ENCODE measurements at places on chromosomes 6 and 20.

GRCh38 chr20:59363101-59363500 is 62.7 kb downstream of the EDN3 start:
- DNase-seq = no peak

GRCh38 chr6:161924516-161925116 is 650.8 kb upstream of the AGPAT4 start:
- DNase-seq = no peak

DNA sequence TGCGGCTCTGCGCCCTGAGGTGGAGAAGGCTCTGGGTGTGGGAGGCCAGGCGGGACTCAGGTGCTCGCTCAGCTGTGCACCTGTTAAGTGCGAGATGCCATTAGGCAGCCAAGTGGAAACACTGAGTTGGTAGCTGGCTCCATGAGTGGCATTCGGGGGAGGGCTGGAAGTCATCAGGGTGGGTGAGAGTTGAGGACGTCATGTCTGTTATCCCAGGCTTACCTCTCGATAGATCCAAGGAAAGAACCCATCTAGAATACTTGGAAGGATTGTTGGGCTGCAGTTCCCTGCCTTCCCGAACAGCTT is 41.3 kb downstream of the TAF8 start:
- no peak for DNase-seq

- DNase-seq = no peak
These were observed 62.9 kb downstream of the QRSL1 start for GRCh38 chr6:106692112-106692818.

DNA sequence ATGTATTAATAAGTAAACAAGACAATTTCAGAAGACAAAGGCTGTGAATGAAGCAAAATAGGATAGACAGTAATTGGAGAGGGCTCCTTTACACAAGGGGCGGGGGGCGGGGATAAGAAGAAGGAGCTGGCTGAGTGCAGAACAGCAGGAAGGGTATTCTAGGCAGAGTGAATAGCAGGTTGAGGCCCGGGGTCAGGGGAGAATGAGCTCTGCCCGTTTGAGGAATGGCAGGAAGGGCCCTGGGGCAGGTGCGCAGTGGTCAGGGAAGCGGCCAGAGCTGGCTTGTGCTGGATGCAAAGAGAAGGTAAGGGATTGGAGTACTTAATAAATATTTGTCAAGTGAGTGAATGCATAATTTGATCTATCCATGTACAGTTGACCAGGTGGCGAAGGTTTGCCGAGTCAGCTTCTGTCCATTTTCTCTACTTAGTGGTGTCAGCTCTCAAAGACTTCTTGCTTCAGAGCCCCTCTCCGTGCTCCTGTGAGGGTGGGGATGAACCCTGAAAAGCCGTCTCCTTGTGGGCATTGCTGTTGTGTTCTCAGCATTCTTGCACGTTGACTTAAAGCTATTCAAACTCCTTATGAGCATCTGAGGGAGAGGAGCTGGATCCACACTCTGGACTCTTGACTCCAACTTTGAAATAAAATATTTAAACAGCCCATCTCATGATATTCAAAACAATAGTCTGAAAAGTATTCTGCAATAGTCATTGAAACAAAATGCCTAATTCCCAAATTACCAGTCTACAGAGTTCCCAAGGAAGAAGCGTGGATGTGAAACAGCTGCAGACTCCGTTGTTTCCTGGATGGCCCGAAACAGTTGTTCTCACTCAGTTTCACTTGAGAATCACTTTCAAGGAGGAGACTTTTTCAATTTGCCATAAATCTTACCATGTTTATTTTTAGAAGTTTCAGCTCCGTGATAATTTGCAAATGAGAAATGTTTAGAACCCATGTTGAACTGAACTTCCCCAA is 105.1 kb downstream of the EDN3 start:
- no peak for DNase-seq

- no peak for DNase-seq
These were observed 28.8 kb downstream of the FITM2 start for GRCh38 chr20:44282192-44282591.

GRCh38 chr20:6811262-6812035 is 44.0 kb downstream of the BMP2 start:
- no peak for DNase-seq

DNA sequence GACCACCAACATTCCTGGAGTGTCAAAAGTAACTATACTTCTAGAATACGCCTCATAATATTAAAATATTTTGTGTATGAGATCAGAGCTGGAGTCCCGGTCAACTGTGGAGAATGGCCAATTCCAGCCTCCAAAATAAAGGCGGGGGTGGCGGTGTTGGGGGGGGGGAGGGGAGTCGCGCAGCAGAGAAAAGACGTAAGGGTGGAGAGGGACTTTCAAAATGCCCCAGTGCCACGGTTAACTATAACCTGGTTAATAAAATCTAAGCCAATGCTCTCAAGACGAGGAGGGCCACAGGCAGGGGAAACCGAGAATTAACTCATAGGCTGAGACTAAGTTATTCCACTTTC is 1.3 kb downstream of the NUP153 start:
- DNase-seq = no peak

DNA sequence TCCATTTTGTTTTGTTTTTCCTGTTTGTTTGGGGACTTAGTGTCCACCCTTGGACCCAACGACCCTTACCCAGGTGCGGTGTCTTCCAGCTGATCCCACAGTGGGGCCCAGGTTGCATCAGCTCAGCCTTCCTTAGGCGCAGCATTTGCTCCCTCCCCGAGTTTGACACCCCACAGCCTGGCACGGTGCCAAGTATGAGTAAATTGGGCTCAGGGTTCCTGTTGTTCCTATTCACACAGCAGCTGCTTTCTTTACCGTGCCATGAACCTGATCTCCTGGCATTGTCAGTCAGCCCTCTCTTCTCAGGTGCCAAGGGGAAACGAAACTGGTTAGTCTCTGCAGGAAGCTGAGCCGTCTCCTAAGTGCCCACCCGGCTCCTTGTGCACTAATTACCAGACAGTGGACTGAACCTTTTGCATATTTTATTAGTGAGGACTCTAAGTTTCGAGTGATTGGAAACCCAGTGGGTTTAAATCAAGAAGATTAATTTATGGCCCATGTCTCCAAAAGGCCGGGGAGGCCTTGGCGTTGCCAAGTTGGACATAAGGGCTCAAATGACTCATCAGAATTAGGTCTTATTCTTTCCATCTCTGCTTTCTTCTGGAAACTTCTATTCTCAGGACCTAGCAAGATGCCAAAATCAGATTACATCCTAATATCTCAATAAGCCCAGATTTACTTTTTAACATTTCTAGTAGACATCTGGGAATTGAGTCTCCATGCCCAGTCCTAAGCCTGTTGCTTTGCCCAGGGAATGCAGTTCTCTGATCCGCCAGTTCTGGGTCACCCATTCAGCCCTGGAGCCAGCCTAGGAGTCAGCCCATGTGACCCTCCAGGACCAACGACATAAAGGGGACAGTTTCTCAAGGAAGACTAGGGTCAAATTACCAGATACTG is 68.8 kb downstream of the TSHZ2 start:
- DNase-seq = no peak

GRCh38 chr6:101413773-101414172 is 20.3 kb downstream of the GRIK2 start:
- no peak for DNase-seq

GRCh38 chr6:119484598-119484997 is 135.0 kb upstream of the MAN1A1 start:
- no peak for DNase-seq

DNA sequence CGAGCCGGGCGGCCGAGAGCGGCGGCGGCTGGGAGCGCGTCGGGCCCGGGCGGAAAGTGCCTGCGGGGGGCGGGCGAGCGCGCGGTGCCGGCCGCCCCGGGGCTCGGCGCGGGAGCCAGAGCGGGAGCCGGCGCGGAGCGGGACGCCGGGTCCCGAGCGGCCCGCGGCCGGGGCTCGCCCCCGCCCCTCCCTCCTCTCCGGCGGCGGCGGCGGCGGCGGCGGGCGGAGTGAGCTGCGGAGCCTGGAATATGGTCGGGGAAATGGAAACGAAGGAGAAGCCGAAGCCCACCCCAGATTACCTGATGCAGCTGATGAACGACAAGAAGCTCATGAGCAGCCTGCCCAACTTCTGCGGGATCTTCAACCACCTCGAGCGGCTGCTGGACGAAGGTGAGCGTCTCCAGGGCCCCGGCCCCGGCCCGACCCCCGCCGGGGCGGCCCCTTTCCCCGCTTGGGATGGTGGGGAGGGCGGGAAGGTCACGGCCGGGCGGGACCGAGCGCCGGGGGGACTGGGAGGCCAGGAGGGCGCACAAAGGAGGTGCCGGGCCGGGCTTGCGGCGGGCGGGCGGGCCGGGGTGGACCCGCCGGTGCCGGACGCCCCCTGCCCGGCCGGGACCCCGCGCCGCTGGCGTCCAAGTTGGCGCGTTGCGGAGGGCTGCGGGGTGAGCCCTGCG is 565 bp downstream of the QKI start:
- no peak for DNase-seq

- no peak for DNase-seq
These were observed 57.2 kb upstream of the IRAK1BP1 start for GRCh38 chr6:78810146-78810545.

DNA sequence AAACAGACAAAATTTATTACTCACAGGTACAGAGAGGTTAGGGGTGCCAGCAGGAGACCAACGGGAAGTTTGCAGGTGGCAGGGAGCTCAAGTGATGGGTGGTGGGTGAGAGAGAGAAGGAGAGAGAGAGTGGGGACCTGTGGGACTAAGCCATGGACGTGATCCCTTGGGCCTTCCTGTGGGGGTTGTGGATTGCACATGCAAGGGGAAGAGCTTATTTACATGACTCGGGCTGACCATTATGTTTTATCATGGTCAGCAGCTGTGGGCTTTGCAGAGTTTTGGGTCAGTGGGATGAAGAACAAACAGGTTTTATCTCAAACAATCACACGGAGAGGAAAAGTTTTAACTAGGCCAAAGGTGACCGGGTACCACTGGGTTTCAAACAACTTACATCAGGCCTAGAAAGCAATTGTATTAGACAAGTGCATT is 156.2 kb upstream of the EXOC2 start:
- DNase-seq = no peak

- DNase-seq = no peak
These were observed 1515.9 kb upstream of the DEFB115 start for GRCh38 chr20:29741594-29741893.

GRCh38 chr6:74631564-74631963 is 574.3 kb downstream of the COL12A1 start:
- DNase-seq = no peak

DNA sequence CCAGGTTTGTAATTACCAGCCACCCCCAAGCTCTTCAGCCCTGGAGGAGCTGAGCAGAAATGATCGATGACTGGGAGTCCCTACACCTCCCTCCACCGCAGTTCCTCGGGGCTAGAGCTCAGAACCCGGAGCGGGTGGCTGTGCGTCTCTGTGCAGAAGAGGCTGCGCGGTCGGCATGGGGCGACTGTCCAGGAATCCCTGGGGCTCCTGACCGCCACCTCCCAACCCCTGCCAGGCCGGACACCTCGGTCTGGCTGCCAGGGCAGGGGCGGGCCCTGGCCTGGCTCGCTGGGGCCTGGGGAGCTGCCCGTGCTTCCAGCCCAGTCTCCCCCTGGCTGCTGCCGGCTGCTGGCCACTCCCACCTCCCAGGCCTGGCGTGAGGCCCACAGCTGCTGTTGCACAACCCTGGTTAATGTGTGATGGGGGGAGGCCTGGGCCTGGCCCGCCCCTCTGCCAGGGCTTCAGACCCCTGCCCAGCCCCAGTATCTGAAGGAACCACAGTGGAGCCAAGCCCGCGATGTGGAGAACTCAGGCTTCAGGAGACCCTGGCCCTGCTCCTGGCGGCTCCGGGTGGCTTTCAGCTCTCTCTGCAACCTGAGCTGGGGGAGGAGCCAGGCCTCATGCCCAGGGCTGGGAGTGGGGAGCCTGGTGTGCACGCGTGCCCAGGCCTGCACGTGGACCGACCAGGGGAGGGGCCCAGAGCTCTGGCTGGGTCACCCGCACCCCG is 1.2 kb downstream of the SLC2A4RG start:
- DNase-seq = peak; percentile 30

GRCh38 chr6:116836606-116837342 is 7.9 kb upstream of the GPRC6A start:
- no peak for DNase-seq

GRCh38 chr6:52286798-52287432 is 2.4 kb upstream of the MCM3 start:
- DNase-seq = peak; percentile 33

DNA sequence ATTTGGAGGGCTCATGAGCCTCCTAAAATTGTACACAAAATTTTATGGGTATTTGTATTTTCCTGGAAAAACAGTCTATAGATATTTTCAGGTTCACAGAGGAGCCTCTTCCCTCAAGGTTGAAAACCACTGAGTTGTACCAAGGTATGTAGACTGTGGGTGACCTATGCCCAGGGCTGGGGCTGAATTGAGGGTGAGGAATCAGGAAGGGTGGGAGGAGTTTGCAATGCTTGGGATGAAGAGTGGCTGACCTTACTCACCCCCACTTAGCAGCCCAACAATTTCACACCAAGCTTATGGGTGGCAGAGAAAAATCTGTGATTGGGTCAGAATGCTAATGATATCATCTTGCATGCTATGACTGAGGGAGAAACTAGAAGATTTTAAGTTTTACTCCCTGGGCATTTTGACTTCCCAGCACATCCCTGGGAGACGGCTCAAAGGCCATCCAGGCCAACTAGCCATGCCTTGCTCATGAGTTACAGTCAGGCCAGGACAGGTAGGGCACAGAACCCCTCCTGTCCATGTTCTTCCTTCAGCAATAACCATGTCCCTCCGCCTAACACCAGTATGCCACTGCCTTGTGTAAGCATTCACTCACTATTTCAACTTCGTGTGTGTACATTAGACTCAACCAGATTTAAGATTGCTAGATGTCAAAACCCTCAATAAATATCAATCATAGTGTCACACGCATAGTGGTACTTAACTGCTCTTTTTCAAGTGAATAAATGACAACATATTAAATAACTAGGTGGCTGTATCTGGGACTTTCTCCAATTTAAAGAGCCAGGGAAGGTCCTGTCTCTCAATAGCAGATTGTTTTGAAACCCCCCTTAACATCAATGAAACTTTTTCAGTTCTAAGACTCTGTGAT is 16.6 kb downstream of the ADTRP start:
- DNase-seq = no peak

DNA sequence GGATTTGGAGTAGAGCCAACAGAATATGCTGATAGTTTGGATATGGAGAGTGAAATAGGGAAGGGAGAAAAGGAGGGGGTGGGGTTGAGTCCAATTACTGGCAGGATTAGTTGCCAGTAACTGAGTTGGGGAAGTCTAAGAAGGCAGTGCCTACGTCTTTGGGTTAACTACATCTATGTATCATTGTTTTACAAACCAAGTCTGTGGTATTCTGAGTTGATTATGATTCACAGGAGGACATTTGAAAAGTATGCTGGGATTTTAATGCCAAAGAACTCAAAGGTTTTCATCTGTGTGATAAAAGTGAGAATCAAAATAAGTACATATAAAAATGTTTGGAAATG is 14.7 kb downstream of the DSE start:
- no peak for DNase-seq

GRCh38 chr6:143607974-143608373 is 69.8 kb upstream of the PHACTR2 start:
- no peak for DNase-seq

DNA sequence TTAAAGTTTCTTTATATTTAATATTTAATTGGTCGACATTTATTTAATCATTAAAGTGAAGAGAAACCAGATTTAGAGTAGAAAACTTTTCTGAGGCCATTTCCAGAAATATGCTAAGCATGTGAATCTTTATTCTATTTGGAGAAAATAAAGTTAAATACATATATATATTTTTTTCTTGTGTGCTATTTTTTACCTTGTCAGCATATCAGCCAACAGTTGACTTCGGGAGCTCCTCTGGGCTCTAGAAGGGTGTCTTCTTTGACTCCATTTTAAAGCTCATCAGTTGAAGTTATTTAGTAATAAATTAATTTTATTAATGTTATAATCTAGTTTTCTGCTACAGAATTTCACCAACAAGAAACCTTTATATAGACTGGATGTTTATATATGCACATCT is 73.1 kb downstream of the SH3BGRL2 start:
- DNase-seq = no peak
